ENCODE measurements at places on chromosomes 1 and 21.
A peak's percentile ranks its signal among the peaks of the same experiment; 100 is the strongest.

GRCh38 chr1:183279835-183280234, 93.8 kb downstream of the LAMC2 start:
- DNase-seq = no peak

- no peak for DNase-seq
Measured at GRCh38 chr1:2239384-2239985, 11.4 kb downstream of the SKI start.

DNA sequence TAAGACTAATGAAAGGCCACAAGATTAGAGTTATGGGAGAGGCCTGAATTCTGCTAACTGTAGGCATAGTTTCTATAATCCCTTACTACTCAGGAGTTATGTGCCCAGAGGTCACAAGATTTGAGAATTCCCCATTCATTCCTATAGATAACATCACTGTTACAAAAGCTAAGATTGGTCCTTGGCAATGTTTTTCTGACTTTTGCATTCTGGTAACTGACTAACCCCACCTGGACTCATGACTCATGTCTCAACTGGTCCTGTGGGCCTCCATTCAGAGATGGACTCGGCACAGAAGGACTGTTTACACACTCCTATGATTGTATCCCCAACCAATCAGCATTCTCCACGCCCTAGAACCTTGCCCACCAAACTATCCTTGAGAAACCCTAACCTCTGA, 249.0 kb upstream of the ZP4 start:
- DNase-seq = no peak

- DNase-seq = no peak
Measured at GRCh38 chr1:109882288-109883245, 28.1 kb upstream of the CSF1 start.

- no peak for DNase-seq
Measured at GRCh38 chr1:37071829-37072228, 37.5 kb upstream of the GRIK3 start.

DNA sequence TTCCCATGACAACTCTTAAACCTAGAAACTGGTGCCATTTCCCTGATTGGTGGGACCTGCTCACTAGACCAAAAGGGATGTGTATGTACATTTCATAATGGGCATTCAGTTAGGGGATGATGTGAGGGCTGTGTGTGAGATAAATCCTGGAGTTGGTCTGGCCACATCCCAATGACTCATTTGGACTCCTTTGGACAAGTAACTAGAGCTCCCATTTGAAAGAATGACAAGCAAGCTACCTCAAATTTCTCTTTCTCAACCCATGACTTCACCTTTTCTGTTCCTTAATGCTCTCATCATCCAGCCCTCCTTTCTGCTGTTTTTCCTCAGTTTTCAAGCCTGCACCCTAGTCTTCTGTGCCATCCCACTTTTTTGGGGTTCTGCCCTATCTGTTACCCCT, 27.9 kb downstream of the EBNA1BP2 start:
- DNase-seq = no peak

GRCh38 chr21:25501996-25502665, 105.2 kb downstream of the MRPL39 start:
- no peak for DNase-seq

GRCh38 chr1:1876335-1876930, 14.5 kb downstream of the GNB1 start:
- DNase-seq = no peak

DNA sequence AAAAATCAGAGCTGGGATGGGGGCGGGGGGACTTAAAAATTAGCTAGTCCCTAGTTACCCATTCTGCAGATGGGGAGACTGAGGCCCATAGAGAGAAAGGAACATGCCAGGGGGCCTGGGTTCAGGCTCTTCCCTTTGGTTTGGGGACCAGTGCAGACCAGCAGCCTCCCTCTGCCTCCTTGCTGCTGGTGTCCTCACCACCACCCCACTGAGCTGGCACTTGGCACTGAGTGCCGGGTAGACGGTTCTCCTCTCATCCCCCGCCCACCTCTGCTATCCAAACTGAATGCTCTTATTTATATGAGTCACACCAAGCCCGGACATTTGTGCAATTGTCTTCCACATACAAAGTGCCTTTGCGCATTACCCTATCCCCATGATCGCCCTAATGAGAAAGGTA, 39.2 kb downstream of the CAMK2N1 start:
- DNase-seq = no peak

- no peak for DNase-seq
Measured at GRCh38 chr21:14499316-14499715, 46.8 kb downstream of the SAMSN1 start.

- DNase-seq = no peak
Measured at GRCh38 chr1:213657013-213657412, 330.8 kb upstream of the PROX1 start.

DNA sequence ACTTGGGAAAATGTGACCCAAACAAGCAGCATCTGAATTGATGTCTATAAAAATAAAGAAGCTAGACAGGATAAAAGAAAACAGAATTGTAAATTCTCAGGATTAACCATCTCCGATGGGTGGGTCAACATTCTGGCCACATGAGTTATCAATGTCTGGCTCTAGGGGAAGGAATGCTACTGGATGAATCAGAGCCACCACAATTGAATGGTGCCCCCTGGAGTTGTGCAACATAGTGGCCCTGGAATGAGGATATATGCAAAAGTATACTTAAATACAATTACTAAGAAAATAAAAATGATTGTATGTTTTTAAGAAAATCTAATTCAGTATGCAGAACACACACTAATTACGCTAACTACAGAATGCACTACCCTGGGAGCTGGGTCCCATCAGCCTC, 185.6 kb downstream of the TGFBR3 start:
- DNase-seq = no peak

DNA sequence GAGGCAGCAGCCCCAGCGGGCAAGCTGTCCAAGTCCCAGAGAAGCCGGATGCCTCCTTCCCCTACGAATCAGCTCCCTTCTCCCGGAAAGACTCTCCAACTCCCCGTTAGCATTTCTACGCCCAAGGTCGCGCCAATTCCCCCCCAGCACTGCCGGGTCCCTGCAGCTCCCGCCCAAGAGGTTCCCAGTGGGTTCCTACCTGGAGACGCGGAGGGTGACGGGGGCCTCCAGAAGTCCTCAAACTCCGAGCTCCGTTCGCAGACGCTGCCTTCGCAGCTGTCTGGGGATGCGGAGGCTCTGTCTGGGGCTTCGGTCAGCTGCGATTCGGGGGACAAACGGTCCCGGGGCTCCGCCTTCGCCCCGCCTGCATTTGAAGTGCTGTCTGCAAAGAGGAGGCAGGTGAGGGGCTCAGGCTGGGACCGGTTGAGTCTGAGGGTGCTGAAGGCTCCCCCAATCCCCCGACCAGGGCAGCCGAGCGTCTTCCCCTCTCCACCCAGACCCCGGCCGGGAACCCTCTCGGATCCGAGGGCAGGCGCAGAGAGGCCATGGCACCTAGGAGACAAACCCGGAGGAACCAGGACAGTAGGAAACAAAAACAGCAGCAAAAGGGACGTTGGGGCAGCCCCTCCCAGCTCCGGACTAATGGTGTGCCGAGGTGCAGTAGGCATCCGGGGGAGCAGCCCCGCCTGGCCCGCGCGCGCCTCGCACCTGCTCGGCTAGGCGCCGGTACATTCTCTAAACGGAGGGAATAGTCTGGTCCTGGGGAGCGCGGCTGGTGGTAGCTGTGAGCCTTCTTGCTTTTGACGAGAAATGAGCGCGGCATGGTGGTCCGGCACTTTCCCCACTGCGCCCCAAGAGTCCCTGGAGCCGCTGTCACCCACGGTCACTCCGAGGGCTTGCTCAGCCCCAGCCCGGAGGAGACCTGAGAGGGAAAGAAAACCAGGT, 3.8 kb downstream of the GFI1 start:
- DNase-seq = peak; percentile 40

- no peak for DNase-seq
Measured at GRCh38 chr1:35899941-35900340, 16.9 kb downstream of the AGO1 start.

DNA sequence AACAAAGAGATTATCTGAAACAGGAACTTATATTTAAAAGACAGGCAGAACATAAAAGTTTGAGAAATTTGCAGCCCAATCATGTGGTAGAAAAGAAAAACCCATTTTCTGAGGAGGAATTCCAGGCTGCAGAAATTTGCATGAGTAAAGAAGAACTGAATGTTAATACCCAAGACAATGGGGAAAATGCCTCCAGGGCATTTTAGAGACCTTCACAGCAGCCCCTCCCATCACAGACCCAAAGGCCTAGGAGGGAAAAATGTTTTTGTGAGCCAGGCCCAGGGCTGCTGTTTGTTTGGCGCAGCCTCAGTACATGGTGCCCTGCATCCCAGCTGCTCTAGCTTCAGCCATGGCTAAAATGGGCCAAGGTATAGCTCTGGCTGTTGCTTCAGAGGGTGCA, 554.3 kb upstream of the CHRM3 start:
- DNase-seq = no peak

GRCh38 chr1:60948486-60948885, 133.9 kb upstream of the NFIA start:
- no peak for DNase-seq

DNA sequence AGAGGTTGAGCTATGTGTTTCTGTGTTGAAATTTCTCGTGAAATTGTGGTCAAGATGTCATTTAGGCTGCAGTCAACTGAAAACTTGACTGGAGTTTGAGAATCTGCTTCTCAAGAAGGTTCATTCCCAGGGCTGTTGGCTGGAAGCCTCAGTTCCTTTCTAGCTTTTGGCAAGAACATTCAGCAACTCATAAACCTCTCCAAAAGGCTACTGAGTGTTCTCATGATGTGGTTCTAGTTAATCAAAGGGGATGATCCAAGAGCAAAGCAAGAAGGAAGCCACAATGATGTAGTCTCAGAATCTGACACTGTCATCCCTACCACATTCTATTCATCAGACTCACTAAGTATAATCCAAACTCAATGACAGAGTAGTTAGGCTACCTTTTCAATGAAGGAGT, 66.6 kb downstream of the SPATA6 start:
- no peak for DNase-seq

GRCh38 chr1:19210772-19211549, 895 bp upstream of the UBR4 start:
- DNase-seq = no peak

- DNase-seq = no peak
Measured at GRCh38 chr1:215458104-215458503, 109.0 kb upstream of the KCTD3 start.

DNA sequence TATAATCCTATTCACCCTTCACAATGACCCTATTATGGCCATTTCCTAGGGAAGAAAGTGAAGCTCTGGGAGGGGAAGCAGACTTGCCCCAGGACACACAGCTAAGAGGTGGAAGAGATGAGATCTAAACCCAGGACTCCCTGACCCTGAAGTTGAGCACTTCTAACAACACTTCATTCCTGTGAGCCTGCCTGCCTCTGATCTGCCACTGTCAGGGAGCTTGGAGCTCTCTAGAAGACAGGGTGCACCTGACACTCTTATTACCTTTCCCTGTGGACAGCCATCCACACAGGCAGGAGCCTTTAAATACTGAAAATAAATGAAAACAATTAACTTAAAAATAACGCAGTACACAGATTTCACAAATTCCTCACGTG, 599 bp downstream of the MKNK1 start:
- no peak for DNase-seq
